Caco-2 (cell line): ENCODE measurements at places on chromosomes 11 and 22.

DNA sequence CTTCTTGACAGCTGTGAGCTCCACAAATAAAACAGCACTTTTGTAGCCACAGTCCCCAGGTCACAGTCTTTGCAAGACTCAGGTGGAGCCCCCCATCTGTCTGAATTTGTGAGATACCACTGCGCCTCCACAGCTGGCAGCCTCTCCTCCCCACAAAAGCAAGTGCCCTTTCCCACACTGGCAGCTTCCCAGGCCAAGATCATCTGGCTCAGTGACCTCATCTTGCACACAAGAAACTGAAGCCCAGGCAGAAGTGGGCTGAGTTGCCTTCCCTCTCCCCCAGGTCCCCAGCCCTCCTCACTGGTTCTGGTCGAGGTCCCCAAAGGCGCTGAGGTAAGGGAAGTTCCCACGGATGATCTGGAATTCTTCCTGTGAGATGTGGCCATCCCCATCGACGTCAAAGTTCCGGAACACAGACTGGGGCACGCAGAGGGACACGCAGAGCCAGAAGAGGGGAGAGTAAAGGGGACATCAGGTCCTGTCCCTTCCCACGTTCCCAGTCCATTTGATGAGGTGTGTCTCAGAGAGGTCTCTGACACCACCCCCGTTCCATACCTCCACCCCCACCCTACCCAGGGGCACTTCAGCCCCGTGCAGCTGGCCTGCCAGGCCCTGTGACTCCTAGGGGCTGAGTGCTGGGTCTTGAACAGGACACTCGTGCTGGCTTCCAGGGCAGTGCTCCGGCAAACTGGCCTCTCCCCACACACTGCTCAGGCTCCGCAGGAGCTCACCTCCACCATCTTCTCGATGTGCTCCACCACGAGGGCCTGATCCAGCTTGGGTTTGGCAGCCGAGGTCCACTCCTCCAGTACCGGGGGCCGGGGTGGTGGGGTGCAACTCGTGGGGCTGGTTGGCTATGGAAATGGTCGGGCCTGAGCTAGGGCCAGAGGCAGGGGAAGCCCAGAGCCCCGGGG is 8.9 kb downstream of the RASGRP2 start:
- no peak for DNase-seq

GRCh38 chr11:46712874-46713576 is 6.0 kb upstream of the F2 start:
- DNase-seq = no peak

DNA sequence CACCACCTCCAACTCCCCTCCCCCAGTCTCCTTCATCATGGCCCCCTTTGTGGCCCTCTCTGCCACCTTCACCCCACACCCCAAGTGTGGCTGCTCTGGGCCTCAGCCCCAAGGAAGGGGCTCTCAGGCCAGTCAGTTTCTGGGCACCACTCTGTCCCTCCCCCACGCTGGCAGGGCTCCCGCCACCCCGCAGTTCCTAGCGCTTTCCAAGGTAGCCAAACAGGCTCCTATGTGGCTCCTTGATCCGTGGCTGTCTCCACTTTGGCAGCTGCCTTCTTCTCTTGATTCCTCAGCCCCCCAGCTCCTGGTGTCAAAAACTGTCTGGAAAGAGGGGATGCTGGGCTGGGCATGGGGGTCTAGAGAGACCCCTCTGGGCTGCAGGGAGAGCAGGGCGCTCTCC is 10.4 kb upstream of the CACNA1I start:
- DNase-seq = no peak

- no peak for DNase-seq
These were observed at the start of gene SHISAL1 for GRCh38 chr22:44312766-44313165. Gene SHISAL1 (minus strand): TSS chr22:44312951. CDS start chr22:44300945, 12,006 bp downstream.

DNA sequence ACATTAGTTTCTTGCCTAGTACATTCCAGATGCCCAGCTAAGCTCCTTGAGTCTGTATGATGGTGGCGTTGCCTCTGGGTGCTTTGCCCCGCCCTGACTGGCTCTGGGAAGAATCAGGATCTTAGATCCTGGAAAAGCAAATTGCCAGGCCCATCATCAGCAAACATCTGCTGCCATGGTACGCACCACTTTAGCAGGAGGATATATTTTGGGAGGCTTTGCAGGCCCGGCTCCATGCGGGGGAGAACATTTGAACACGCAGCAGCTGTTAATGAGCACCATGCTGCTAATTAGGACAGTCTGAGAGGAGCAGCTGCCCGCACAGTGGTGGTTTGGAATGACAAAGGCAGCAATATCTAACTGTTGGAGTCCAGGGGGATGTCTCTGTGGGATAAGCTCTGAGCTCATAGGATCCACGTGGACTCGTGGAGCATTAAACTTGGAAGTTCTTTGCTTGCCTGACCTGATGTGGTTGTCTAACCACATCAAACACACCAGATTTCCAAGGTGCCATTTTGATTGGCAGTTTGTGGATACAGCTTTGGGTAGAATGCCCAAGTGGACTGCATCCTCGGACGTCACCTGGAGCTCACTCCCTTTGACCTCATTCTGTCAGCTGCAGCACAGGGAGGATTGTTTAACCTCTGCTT is 217.0 kb upstream of the ZBED5 start:
- no peak for DNase-seq

DNA sequence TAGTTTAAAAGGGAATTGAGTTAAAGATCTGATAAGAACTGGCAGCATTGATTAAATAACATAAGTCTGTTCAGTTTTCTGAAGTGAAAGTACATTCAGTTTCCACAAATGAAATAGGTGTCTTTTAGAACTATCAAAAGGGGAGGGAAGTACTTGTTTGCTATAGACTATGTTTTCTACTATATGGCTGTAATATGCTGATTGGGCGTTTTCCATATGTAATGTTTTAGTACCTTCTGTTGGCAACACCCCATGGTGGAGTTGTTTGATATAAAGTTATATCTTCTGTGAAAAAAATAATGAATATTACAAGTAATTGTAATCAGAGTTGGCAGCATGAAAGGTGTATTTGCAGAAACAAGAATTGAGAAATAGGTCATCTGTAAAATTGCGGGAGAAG is 237.6 kb downstream of the JRKL start:
- no peak for DNase-seq

GRCh38 chr22:28798810-28799605 is 1.4 kb downstream of the XBP1 start:
- DNase-seq = peak; percentile 72

- no peak for DNase-seq
These were observed 50.5 kb downstream of the SWAP70 start for GRCh38 chr11:9714272-9714940.

DNA sequence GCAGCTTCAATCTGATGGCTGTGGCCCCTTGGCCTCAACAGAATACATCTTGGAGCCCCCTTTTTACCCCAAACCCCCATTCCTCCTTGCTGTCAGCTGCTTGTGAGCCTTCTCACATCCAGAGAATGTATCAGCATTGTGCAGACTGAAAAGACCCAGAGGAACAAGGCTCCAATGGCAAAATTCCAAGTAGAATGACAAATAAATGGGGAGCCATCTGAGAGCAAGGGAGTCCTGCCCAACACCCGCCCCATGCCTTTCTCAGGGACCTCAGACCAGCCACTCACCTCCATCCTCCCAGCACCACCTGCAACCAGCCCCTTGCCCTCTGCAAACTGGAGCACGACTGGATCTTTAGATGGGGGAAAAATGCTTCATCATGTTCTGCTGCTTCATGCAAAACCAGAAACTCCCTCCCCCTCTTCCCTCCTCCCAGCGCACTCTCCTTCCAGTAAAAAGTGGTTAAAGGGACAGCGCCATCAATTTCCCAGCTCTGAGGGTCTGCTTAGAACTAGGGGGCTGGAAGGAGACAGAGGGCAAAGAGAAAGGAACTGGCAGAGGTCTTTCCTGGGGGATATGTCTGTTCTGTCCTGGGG is 2.2 kb upstream of the NEFH start:
- DNase-seq = no peak

DNA sequence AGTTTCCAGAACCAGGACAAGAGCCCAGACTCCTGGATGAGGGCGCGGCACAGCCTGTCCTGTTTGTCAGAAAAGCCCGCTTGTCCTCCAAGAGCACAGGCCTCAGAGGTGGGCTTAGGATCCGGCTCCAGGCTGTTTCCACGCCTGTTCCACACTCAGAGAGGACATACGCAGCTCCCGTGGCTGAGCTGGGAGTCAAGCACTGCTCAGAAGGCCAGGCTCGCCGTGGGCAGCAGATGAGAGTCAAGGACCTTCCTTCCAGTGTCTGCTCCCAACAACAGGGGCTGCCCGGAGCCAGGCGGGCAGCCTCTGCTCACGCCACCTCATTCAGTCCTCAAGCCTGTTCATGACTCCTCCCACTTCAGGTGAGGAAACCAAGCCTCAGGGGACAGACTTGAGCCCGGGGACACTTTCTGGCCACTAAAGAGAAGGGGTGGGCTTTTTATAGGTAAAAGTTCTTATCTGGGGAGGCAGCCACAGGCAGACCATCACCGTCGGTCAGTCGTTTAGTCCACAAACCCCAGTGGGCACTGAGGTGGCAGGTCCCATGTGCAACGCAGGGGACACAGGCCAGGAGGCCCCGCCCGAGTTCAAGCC is 3.8 kb downstream of the CYB5R3 start:
- DNase-seq = no peak

GRCh38 chr22:26663374-26663923 is 6.1 kb downstream of the MIAT start:
- no peak for DNase-seq

DNA sequence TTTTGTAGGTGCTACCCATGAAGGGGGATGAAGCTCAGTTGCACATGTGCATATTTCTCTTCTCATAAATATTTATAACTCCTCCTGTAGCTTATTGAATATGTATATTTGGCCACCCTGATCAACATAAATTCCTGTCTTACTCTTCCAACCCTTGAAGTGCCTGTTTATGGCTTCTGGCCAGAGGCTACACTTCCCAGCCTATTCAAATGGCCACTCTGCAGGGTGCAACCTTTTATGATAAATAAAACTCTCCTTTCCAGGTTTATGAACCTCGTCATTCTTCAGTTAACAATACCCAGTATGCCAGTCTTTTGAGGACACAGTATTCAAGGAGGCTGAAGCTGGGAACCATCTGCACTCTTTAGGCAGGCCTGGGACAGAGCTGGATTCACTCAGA is 2.6 kb upstream of the RTL6 start:
- no peak for DNase-seq

- DNase-seq = no peak
These were observed 167.5 kb upstream of the NECTIN1 start for GRCh38 chr11:119896387-119897045.

DNA sequence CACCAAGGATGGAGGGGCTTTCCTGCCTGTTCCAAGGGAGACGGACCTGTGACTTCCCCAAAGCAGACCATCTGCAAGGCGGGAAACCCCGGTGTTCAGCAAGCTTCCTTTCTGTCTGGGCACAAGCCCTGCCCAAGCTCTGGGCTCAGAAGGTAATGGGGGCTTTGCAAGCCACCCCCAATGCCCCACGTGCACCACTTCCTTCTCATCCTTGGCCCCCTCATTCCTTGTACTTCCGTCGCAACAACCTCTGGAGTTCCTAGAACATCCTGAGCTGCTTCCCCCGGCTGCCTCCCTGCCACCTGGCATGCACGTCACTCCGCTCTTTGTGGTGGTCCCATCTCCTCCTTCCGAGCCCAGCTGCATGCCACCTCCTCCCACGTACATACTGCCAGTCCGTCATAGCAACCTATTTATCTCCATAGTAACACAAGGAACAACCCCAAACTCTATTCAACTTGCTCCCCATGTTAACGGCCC is 3.9 kb downstream of the MYEOV start:
- DNase-seq = no peak

DNA sequence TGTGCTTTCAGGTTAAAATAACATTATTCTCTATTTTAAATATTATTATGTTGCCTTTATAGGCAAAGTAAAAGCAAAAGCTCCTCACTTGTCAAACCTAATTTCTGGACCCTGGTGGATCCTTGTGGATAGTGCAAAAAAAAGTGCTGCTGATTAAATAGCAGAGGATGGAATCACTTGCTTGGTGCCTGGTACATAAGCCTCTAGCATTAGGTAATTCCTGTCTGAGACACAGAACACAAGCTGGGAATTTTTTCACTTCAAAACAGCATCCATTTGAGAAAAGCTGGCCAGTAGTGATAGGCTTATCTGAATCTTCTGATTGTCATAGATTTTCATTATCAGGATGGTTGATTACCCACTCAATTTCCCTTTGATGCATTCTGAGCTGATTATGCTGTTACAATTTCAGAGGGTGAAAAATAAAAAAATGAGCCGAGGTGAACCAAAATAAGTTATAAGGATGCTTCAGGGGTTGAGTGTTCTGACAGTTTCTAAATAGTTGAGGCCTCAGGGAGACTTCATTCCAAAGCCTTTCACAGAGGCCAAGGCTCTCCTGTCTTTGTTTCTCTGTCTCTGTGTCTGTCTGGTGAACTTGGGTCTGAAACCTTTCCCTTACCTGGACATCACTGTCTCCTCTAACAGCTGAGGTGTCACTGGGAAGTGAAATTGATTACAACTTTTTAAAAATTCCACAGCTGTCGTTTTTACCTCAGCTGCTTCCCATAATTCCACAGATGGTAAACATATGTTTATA is 242.9 kb downstream of the NELL1 start:
- DNase-seq = no peak

DNA sequence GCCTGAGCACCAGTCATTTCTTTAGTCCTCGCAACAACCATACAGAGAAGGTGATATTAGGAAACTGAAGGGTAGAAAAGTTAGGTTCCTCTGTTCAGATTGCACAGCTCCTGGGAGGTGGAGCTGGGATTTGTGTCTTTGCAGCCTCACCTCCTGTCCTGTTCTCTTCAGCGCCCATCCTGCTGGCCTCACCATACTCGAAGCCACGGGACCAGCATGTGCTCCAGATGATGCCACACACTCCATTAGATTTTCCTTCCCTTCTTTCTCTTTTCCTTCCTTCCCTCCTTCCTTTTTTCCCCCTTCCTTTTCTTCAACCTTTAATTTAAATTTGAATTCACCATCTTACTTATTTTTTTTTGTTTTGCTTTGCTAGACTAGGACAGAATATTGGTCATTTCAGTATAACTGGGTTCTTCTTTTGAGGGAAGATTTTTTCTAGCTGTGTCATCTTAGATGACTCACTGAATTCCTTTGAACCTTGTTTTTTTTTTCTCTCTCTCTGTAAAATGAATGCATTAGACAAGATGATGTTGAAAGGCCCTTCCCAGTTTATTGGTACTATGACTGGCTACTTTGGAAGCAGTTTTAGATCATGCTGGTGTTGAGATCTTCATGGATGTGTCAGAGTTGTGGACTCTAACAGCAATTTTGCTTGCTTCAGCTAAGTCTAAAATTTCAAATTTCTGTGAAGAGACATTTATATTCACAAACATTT is 662.5 kb upstream of the TENM4 start:
- DNase-seq = no peak

DNA sequence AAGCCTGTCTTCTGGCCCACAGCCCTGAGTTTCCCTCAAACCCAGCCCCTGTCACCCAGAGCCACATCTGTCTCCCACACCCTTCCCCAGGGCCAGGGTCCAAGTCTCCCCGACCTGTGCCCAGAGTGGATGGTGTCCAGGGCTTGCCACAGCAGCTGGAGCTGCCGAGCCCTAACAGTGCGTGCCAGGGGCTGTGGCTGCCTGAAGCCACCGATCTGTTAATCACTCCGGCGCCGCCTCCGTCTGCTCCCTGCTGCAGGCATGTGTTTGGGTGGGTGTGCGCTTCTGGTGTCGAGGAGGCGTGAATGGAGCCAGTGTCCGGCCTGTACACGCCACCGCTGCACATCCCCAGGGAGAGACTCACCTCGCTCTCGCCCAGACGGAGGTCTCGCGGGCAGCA is 26.1 kb downstream of the SHISAL1 start:
- DNase-seq = no peak
